Activated T-cell treated with anti-CD3 and anti-CD28 coated beads, Interleukin-2, amount 50 U/mL, for 72 hours (primary cell): ENCODE measurements at places on chromosomes 6 and 20. TPM values are rescaled to one million over a fixed set of nuclear protein-coding genes. Genes with fewer than 3 reads are reported as not detected.

Gene KIAA0408
- total RNA-seq, result 6.6 TPM

Gene ACTL10
- 1.8 TPM for total RNA-seq

Gene BPIFA1
- not detected for total RNA-seq

Gene CARMIL1
- 5.0 TPM for total RNA-seq

Gene ZBTB12
- 1.9 TPM for total RNA-seq

Gene SLC26A8
- 0.44 TPM for total RNA-seq

Gene MLN
- total RNA-seq, result not detected

Gene CD109
- 14.9 TPM for total RNA-seq

Gene SFTA2
- not detected for total RNA-seq

Gene RNF144B
- 9.4 TPM for total RNA-seq

Gene NOX3
- total RNA-seq, result not detected

Gene MEP1A
- total RNA-seq, result not detected

Gene CEP85L
- 32.4 TPM for total RNA-seq

Gene PLTP
- 18.0 TPM for total RNA-seq

Gene LY6G6C
- total RNA-seq, result 0.67 TPM

Gene SRSF12
- total RNA-seq, result 0.46 TPM

Gene SPINT3
- not detected for total RNA-seq
